NK-92 treated with Interleukin-12 subunit alpha and Interleukin-12 subunit beta, amount 100 ng/mL, for 24 hours (cell line): ENCODE measurements at places on chromosomes 16 and 17.

DNA sequence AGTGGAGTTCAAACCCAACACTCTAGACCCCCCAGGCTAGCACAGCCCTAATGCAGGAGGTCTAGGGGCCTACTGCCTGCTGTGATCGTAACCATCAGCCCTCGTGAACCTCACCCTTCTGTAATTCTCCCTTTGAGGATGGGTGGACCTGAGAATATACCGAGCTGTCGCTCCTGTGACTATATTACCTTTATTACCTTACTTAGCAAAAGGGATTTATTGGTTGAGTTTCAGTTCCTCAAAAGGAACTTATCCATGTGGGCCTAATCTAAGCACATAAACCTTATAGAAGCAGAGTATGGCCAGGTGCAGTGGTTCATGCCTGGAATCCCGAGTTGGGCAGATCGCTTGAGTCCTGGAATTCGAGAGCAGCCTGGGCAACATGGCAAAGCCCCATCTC is 19.2 kb upstream of the EMP2 start:
- no peak for DNase-seq

DNA sequence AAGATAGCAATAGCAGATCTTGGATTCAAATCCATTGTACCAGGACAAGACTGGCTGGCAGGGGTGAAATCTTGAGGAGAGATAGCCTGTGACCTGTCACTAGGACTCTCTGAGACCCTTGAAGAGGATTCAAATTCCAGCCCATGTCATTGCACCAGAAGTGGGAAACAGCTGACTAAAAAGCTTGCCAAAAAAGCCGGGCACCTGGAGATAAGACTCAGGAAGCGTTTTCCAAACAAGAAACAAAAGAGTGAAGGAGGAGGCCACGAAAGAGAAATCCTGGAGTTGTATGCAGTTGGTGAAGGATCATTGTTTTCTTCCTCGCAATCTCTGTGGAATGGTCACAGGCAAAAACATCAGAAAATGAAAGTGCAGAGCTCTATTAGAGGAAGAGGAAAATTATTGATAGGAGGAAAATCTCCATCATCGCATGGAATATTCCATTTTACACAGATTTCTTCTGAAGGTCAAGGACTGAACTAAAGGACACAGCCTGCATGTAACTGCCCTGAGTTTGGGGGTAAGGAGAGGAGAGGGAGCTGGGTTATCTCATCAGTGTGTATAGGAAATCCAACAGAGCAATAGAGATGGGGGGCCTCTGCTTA is 9.0 kb upstream of the WSB1 start:
- DNase-seq, result no peak

- DNase-seq, result no peak
Observed at GRCh38 chr17:44960691-44961090, 7.4 kb downstream of the C1QL1 start.

DNA sequence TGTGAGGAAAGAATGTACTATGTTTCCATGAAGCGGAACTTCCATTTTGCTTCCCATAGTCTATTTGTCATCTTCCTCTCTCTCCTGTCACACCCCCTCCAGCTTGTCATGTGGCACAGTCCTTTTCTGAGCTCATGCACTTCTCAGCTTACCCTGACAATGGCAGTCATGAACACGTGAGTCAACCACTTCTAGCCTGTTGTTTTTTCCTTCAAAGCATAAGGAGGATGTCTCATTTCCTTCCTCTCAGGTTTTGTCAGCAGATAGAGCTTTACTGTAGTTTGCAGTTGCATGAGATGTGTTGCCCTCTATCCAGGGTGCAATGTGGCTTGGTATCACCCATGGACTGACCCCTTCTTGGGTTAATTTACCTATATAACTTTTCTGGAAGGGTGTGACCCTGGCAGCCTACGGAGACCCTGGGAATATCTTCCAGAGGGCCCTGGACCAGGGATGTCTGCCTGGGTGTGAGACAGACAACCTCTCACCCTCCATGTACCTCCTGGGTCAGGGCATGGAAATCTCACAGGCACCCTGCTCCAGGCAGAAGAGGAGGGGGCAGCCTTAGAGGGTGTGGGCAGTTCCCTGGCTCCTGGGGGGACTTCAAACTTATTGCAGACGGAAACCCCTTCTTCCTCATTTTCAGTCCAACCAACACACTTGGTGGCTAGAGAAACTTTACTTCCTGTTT is 4.0 kb upstream of the ZNF267 start:
- peak; percentile 44 for DNase-seq

GRCh38 chr16:90010676-90011507 is 8.4 kb downstream of the DBNDD1 start:
- DNase-seq, result no peak

DNA sequence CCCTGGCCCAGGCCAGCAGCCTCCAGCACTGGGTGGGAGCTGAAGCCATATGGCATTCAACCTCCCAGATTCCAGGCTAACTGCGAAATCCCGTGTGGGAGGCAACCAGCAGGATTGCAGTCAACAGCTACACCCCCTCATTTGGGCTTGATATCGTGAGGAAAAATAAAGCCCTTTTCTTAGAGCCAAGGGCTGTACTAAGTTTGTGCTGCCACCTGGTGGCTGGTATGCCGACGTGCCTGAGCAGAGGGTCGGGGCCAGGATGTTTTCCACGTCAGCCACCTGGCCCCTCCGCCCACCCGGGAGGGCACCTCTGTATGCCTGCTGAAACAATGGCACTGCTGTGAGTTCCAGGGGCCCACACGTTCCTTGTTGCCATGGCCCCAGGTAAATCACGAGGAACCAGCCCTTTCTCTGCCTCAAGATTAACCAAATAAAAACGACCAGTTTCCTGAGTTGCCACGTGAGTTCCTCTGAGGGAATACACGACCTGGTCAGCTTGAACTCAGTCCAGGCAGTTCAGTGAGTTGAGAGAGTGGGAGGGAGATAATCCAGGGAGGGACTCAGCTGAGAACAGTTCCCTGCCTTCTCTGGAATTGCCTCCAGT is 9.0 kb downstream of the TMEM98 start:
- DNase-seq, result peak; percentile 33

DNA sequence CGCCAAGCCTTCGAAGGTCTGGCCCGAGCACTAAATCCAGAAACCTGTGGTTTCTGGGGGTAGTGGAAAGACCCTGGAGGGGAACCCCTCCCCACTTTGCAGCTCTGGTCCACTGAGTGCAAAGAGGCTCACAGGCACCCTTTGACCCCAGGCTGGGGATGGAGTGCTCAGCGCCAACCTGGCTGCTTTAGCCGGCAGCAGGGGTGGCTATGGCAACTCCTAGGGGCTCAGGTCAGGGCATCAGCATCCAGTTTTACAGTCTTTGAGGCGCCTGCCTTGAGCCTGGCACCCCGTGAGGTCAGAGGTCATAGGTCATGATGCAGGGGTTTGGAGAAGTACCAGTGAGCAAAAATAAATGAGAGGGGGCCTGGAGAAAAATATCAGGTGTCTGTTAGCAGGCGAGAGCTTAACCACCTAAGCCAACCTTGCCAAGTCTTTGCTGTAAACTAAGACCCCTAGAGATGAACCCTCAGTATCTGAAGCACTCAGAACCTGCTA is 17.9 kb downstream of the CA7 start:
- DNase-seq, result no peak

- DNase-seq, result no peak
Observed at GRCh38 chr17:6346986-6347385, 87.9 kb downstream of the AIPL1 start.
